Spleen (tissue), 13 donors: ENCODE measurements at places on chromosomes 5 and 9. TPM values are rescaled to one million over a fixed set of nuclear protein-coding genes. Genes with fewer than 3 reads are reported as not detected.

Gene IL9
- total RNA-seq, result not detected

DNA sequence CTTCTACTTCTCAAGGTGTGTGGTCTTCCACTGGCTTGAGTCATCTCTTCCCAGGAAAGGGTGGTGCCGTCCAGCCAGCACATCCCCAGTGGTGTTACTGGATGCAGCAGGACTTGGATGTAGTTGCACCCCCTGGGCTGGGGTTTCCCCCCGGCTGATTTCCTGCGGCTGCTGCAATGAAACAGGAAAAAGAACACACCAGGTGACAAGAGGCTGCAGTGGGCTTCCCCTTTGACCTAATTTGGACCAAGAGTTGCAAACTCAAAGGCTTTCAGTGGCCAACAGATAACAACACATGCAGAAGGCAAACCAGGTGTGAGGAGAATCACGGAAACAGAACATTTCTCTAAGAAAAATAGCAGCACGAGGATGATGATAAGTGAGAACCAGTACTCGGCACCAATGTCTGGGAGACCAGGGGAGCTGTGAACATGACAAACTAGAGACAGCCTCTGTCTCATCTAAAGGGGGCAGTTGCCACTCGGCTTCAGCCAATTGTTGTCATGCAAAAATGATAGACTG lies 83.7 kb downstream of the PDE6A start:
- no peak overlapping the region for H3K27ac ChIP-seq
- peaks cover 10% of the 10 kb centered on the region for H3K4me1 ChIP-seq
- DNase-seq, result peak; percentile 55
- H3K36me3 ChIP-seq, result no peaks in the 10 kb centered on the region

Gene SLIT3
- 32.4 TPM for total RNA-seq

DNA sequence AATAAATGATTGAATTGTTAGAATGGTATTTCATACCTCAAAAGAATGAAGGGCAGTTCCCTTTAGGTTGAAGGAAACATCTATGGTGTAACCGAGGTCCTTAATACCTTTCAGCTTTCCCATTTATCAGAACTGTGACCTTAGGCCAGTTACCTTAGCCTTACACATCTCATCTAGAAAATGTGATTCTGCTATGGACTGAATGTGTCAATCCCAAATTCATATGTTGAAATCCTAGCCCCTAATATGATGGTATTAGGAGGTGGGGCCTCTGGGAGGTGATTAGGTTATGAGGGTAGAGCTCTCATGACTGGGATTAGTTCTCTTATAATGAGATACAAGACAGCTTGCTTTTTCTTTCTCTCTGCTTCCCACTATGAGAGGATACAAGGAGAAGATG lies 441.9 kb downstream of the PLK2 start:
- peak overlapping the region; percentile 67 for H3K27ac ChIP-seq
- no peak overlapping the region for H3K4me3 ChIP-seq

Gene ENTPD2
- not detected for total RNA-seq

DNA sequence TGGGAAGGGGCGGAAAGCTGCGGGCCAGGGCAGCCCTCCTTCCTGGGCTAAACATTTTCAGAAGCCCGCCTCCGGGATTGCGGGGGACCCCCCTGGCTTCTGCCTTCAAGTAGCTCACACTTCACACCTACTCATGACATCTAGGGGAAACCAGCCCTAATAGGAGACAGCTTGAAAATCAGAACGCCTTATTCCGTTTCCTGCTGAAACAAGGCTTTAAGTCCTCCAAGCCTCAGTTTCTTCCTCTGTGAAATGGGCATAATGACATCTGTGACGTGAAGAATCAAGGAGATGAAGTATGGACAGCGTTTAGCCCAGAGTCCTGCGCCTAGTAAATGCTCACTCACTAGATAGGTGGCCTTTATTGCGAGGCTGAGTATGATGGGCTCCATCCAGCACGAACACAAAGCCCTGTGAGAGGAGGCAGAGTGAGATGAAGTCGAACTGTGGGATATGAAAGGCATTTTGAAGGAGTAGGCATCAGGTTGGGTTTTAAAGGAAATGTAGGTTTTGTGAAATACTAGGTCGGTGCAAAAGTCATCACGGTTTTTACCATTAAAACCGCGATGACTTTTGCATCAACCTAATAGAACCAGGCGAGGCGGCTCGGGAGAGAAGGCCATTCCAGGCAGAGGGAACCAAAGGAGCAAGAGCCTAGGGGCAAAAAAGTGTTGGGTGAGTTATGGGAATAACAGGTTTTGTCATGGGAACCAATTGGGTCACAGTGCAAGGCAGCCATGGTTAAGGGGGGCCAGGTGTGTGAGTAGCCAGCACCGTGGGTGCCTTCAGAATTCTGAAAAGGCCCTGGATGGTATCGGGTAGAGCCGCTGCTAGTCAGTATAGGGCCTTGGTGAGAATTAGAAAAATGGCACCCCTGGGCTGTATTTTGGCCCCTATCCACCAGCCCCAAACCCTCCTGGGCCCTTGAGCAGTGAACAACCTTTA lies 1.0 kb upstream of the TSC1 start:
- no peaks in the 10 kb centered on the region for H3K27me3 ChIP-seq
- H3K4me3 ChIP-seq, result peak overlapping the region; percentile 99
- peaks cover 16% of the 10 kb centered on the region for H3K4me1 ChIP-seq
- peak overlapping the region; percentile 98 for H3K27ac ChIP-seq
- H3K36me3 ChIP-seq, result no peaks in the 10 kb centered on the region

GRCh38 chr5:175880213-175880612 lies 8.8 kb downstream of the CPLX2 start:
- H3K27me3 ChIP-seq, result peaks cover 56% of the 10 kb centered on the region
- DNase-seq, result no peak
- no peak overlapping the region for H3K27ac ChIP-seq
- H3K4me1 ChIP-seq, result no peaks in the 10 kb centered on the region
- H3K4me3 ChIP-seq, result no peak overlapping the region
- H3K36me3 ChIP-seq, result no peaks in the 10 kb centered on the region

GRCh38 chr5:57834829-57835608 lies 352.4 kb upstream of the ACTBL2 start:
- no peaks in the 10 kb centered on the region for H3K36me3 ChIP-seq
- H3K27ac ChIP-seq, result no peak overlapping the region
- no peak for DNase-seq

Gene TAF11L12
- not detected for total RNA-seq

Gene DENND4C
- 91.7 TPM for total RNA-seq

DNA sequence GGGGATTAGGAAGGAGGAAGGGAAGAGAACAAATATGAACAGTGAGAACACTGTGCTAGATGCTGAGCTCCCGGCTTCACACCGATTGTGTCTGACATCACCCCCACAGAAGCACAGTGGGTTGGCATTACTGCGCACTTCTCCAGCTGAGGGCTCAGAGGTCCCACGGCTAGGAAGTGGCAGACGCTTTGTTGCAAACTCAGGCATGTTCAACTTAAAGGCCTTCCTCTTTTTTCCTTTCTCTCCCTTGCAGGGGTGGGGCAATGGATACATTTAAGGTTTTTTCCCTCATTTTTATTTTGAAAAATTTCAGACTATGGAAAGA lies 15.5 kb upstream of the SHB start:
- peaks cover 28% of the 10 kb centered on the region for H3K4me1 ChIP-seq
- DNase-seq, result peak; percentile 70
- no peak overlapping the region for H3K27ac ChIP-seq
- H3K27me3 ChIP-seq, result peaks cover 15% of the 10 kb centered on the region
- H3K36me3 ChIP-seq, result no peaks in the 10 kb centered on the region
